ENCODE measurements at places on chromosomes 12 and 14.

- DNase-seq = peak; percentile 97
Observed at GRCh38 chr12:55720894-55721444, 776 bp downstream of the RDH5 start.

GRCh38 chr12:94265966-94266745 lies 117.8 kb downstream of the PLXNC1 start:
- DNase-seq = no peak

GRCh38 chr14:68692216-68692615 lies 100.7 kb downstream of the ZFP36L1 start:
- DNase-seq = no peak

- no peak for DNase-seq
Observed at GRCh38 chr12:119354172-119354571, 19.6 kb downstream of the CCDC60 start.

DNA sequence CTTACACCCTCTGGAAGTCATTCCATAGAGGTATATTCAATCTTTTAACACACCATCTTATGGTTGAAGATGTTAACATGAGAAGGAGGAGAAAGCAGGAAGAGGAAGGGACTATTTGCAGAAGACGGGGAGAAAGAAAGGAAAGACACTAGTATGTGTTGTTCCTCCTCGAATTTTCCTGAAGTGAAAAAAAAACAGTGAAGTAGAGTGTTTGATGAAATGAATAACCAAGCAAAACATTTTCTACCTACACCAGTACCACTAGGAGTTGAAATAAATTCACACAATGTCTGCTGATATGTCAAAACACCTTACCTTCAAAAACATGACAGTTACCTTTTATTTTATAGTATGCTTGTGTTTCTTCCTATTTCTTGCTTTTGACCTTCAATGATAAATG lies 1.4 kb upstream of the CNOT2 start:
- DNase-seq = no peak

DNA sequence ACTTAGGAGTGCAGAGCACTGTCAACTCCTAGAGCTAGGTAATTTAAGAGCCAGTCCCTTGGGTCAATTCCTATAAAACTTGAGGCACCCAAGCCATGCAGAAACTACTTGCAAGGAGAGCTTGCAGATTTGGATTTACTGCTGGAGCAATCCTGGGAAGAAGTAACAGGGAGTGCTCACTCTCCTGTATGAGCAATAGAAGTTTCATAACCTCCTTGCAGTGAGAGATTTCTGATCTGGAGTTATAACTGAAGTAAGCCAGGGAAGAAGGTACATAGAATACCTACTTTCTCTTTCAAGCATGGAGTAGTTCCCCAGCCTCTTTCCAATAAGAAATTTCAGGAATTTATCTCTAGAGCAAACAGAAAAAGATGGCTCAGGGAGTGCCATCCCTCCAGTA lies 650.1 kb upstream of the USP15 start:
- DNase-seq = no peak

DNA sequence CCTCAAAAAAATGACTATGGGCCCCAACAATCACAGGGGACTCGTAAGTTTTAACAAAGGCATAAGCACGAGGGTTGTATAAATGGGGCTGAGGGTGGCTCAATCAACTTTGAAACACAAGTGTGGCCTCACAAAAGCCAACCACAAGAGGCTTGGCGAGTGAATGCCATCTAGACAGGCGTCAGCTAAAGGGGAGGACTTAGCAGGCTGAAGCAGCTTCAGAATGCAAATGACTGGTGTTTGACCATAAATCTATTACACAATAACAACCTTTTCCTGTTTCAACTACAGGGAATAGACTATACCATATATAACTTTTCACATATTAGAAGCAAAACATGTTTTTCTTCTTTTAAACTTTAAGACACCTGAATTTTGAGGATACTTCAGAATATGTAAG lies 777.9 kb downstream of the FSCB start:
- DNase-seq = no peak

GRCh38 chr12:12613344-12613743 lies 1.7 kb downstream of the CREBL2 start:
- peak; percentile 1 for DNase-seq

- DNase-seq = no peak
Observed at GRCh38 chr12:66188584-66189485, at the start of gene IRAK3. Gene IRAK3, plus strand, starts transcription at chr12:66189214. Its CDS starts 86 bp downstream, at chr12:66189300.

- no peak for DNase-seq
Observed at GRCh38 chr12:4112734-4113325, 160.7 kb upstream of the CCND2 start.

DNA sequence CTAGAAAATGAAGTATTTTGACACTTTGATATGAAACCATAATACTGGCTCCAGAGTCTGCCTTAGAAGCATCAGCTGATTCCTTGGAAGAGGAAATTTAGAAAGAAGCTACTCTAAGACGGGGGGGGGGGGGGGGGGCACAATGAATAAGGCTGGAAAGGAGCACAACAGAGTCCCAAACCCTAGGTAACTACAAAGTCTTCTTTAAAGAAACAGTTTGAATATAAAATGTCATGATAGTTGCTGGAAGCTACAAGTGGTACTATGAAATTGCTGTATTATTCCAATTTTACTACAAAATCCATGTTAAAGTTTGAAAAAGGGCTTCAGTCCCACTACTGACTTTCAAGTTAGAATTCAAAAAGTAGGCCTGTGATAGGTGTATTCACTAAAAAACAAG lies 31.6 kb downstream of the CDK17 start:
- DNase-seq = no peak
